Esophagus muscularis mucosa (tissue), 4 donors: ENCODE measurements at places on chromosomes 1 and 21. TPM values are rescaled to one million over a fixed set of nuclear protein-coding genes. Genes with fewer than 3 reads are reported as not detected.

DNA sequence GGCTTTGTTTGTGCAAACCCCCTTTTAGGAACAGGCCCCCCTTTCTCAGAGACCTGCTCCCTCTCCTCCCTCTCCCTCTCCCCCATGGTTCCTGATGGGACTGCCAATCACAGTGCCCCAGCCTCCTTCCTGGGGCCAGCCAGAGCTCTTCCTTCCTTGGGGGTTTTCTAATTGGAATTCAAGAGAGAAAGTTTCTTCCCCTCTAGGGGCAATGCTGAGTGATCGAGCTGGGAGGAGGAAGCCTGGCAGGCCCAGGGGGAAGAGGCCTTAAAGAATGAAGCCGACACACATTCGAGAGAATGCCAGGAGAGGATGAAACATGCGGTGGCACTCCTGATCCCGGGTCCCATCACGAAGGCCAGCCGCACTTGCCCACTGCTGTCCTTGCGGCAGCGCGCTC lies 21.3 kb upstream of the COL16A1 start:
- DNase-seq, result no peak

- DNase-seq, result no peak
These were observed 138.3 kb downstream of the FOXD2 start for GRCh38 chr1:47575855-47576757.

- no peak for DNase-seq
These were observed 180.2 kb upstream of the MAP1LC3C start for GRCh38 chr1:242178924-242179708.

DNA sequence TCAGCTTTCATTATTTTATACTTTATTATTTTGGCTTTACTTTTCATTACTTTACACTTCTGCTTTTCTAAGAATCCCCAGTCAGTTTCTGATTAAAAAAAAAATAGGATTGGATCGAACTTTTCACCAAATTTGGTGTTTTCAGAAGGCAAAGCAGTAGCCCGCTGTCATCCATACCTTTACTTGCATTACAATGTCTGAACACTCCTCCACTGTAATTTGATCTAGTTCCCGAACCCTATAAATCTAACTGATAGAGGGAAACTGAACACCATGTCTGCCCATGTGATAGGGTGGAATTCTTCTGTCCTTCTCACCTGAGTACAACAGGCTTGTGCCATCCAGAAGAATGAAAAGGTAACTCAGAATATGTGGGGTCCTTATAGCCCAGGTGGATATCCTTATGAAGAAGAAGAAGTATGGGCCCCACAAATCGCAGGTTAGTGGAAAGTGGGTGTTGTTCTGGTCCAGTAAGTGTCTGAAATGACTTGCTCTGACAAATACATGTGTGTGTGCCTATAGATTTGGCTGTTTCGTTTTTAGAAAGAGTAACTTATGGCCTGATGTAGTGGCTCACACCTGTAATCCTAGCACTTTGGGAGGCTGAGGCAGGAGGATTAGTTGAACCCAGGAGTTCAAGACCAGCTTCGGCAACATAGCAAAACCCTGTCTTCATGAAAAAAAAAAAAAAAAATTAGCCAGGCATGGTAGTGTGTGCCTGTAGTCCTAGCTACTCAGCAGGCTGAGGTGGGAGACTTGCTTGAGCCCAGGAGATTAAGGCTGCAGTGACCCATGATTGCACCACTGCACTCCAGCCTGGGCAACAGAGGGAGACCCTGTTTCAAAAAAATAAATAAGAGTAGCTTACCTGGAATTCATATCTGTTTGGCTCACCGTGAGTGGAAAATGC lies 26.6 kb upstream of the CDC14A start:
- DNase-seq, result no peak

DNA sequence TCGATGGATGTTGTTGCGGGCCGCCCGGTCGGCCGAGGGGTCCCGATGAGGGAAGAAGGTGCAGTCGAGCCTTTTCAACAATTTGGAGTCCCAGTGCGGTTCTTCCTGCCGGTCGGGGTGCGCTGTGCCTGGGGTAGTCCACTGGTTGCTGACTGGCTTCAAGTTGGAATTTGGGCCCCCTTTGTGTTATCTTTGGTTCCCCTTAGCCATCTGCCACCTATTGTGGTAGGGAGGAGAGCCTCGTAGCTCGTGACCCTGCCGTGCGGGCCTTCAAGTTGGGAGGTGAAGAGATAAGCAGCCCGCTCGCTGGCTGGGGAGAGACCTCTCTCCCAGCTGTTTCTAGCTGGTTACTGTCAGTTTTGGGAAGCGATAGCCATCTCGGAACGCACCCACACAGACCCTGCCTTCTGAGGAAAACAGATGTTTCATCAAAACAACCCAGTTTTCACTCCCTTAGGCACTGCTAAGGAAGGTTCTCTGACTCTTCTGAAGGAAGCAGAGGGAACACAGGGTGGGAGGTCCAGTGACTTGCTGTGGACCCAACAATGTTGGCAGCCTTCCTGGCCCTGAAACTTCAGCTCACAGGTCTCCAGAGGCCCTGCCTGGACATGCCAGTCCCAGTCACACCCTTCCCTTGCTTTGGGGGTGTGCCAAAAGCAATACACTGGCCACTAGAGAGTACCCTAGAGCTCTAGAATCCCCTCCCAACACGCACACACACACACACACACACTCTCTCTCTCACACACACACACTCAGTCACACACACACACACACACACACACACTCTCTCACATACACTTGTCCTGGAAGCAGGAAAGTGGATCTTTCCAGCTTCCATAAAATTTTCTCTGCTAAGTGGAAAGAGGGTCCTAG lies 1.0 kb downstream of the BTG2 start:
- DNase-seq, result no peak

GRCh38 chr21:31190516-31190915 lies 152.2 kb upstream of the KRTAP19-8 start:
- DNase-seq, result no peak

DNA sequence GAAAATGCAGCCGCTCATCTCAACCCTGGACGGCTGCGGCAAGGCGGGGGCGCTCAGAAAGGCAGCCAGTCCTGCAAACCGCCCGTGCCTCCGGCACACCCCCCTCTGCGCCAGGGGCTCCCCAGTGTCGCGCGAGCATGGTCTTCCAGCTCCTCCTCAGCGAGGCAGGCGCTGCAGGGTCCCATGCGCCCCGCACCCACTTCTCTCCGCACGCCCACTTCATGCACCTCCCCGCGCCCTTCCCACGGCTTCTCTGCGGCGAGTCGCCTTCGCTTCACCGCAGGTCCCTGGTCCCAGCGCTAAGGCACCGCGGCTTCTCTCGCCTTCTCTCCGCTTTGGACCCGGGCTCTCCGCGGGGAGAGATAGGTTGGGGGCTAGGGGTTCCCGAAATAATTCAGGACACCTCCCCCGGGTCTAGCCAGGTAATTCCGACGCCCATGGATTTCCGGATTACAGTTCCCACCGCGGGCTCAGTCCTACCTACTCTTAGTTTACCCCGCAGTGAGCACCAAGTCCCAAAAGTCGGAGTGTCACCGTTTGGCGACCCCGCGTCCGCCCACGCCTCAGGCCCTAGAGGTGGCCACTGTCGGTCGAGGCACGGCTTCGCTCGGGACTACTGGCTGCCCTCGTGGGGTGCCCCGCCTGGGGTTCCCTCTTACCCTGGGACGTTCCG lies 67.5 kb downstream of the SYT2 start:
- no peak for DNase-seq

DNA sequence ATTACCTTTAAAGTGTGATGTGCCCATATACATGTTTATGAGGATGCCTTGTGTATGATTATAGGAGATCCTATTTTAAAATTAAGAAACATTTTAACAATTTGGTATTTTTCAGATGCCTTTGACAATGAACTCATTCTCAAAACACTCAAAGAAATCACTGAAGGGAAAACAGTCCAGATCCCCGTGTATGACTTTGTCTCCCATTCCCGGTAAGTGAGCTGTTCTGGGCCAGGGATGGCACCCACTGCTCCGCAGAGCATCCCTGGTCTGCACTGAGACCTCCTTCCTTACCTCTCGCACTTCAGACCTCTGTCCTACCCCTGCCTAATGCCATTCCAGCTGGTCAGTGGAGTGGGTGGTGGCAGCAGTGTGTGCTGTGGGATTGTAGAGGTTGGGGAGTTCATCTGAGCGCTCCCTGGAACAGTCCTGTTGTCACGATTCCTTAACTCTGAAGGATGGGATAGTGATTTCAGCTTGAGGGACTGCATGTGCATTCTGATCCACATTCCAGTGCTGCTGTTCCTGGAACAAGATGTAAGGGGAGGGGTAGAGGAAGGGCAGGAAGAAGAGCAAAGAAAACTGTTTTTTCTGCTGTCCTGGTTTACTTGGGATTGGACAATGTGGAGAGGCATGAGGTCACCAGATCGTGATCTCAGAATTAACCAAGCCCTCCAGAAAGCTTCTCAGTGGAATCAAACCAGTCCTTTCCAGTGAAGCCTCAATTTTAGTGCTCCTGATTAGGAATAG lies 63.9 kb downstream of the UCK2 start:
- no peak for DNase-seq

GRCh38 chr1:53514436-53514835 lies 55.2 kb downstream of the DMRTB1 start:
- no peak for DNase-seq

GRCh38 chr1:246078126-246078887 lies 428.8 kb downstream of the SMYD3 start:
- DNase-seq, result no peak

DNA sequence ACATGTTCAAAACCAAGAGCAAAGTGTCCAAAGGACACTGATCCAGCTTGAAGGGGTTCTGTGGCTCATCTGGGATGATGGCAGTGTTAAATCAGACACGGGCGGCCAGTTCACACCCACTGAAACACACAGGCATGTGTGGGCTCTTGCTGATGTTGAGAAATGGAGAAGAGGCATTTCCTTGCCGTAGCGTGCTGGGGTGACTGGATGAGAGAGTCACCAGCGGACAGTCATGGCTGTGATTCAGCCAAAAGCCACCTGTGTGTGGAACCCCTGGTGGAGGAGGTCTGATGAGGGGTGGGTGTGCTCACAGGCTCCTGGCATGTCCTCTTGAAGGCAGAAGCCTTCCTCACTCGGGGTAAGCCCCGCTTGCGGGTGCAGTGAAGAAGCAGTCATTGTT lies 7.2 kb downstream of the C1orf35 start:
- no peak for DNase-seq

DNA sequence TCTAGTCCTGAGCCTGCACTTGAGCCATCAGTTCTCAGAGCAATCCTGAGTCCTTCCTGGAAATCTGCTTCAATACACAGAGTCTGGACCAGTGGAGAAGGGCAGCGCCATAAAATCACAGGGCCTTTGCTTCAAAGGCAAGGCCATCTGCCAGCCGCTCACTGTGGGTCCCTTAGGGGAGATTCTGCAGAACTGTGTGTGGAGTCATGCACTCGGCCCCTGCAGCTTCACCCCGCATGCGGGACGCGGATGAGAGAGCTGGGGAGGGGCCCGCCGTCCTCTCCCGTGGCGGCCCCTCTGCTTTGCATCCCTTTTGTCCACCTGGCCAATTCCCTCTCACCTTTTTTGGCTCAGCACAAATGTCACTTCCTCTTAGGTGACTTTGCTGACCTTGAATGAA lies 311.2 kb upstream of the VAMP3 start:
- DNase-seq, result no peak

- DNase-seq, result no peak
These were observed 46.8 kb upstream of the COX20 start for GRCh38 chr1:244788493-244789275.

- no peak for DNase-seq
These were observed 1.9 kb upstream of the SFT2D2 start for GRCh38 chr1:168223681-168224540.

GRCh38 chr21:38933731-38934130 lies 128.0 kb downstream of the ETS2 start:
- DNase-seq, result no peak

GRCh38 chr1:247407180-247407616 lies 8.8 kb upstream of the NLRP3 start:
- no peak for DNase-seq

GRCh38 chr1:116417678-116418077 lies 44.6 kb downstream of the ATP1A1 start:
- DNase-seq, result no peak

DNA sequence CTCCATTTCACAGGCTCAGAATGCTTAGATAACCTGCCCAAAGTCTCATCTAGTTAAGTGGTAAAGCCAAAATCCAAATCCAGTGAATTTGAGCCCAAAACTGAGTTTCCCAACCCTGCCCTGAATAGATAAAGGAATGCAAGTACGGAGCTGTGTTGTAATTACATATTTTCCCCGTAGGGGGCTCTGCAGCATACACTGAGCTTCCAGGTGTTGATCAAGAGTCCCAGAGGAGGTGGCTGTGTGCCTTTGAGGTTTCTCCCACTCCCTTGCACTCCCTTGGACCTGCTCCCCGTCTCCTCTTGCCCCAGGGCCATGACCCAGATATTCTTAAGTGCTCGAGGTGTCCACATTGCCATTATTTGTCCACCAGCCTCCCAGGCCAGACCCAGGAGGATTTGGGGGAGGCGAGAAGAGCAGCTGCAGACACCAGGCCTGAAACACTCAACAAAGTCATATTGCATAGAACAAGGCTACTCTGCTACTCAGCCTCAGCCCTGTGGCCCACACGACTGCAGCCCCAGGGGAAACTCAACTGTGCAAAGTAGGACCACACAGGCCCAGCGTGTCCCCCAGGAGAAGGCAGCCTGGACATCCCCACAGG lies 18.4 kb upstream of the LY9 start:
- peak; percentile 70 for DNase-seq

DNA sequence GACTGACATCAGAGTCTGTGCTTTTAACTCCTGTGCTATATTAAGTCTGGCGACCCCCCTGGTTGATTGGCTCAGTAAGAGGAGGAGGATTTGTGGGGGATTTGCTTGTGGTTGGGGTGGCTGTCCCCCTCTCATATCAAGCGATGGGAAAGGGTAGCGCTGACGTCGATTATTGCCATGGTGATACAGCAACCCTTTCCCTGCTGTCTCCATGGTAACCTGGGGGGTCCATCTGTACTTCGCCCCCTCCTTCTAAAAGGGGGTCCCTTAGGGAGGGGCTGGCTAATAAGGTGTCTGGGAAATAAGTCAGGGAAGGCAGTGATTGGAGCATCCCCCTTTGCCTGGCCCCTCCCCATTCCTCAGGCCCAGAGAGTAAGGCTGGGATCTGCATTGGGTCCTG lies 4.7 kb downstream of the FAM229A start:
- DNase-seq, result no peak

Gene CACNA1E
- 0.32 TPM for total RNA-seq

Gene S100A14
- not detected for total RNA-seq

Gene FAM163A
- total RNA-seq, result under 0.01 TPM

Gene LCE1D
- total RNA-seq, result not detected

Gene CFAP107
- not detected for total RNA-seq

Gene XPR1
- total RNA-seq, result 15.8 TPM

Gene LCE1A
- total RNA-seq, result not detected

Gene SEMA4A
- total RNA-seq, result 1.9 TPM
